ENCODE measurements at places on chromosomes 13 and 19. TPM values are rescaled to one million over a fixed set of nuclear protein-coding genes. Genes with fewer than 3 reads are reported as not detected.
A peak's percentile ranks its signal among the peaks of the same experiment; 100 is the strongest.

RFXANK gene
- 87.1 TPM for total RNA-seq

ZNF723 gene
- total RNA-seq = not detected

ZNF560 gene
- total RNA-seq = 5.8 TPM

HPN gene
- total RNA-seq = 34.6 TPM

MAMSTR gene
- 1.6 TPM for total RNA-seq

RFPL4AL1 gene
- total RNA-seq = not detected

KIRREL2 gene
- 4.7 TPM for total RNA-seq

NXNL1 gene
- not detected for total RNA-seq

GJA3 gene
- total RNA-seq = 0.82 TPM

- H3K4me1 ChIP-seq = no peaks in the 10 kb centered on the region
- no peaks in the 10 kb centered on the region for H3K36me3 ChIP-seq
- DNase-seq = peak; percentile 78
Observed at GRCh38 chr19:46766569-46767317, 20.5 kb upstream of the STRN4 start.

DNA sequence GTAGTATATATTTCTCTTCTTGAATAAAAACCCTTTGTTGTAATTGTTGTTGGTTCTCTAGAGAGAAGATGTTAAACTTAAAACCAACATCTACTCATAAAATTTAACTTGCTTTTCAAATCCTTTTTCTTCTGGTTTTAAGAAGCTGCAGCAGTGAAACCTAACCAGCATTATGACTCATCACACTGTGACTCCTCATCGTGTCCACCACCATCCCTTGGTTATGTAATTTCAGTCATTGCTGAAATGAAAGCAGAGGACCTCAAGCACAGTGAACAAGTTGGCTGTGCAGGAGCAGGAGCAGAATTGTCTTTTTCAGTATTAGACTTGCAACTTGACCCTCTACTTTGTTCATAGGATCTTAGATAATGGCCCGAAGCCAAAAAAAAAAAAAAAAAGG, 64.9 kb upstream of the HTR2A start:
- no peaks in the 10 kb centered on the region for H3K4me1 ChIP-seq
- H3K27ac ChIP-seq = no peak overlapping the region
- H3K4me3 ChIP-seq = no peak overlapping the region
- H3K36me3 ChIP-seq = no peaks in the 10 kb centered on the region
- DNase-seq = no peak

DNA sequence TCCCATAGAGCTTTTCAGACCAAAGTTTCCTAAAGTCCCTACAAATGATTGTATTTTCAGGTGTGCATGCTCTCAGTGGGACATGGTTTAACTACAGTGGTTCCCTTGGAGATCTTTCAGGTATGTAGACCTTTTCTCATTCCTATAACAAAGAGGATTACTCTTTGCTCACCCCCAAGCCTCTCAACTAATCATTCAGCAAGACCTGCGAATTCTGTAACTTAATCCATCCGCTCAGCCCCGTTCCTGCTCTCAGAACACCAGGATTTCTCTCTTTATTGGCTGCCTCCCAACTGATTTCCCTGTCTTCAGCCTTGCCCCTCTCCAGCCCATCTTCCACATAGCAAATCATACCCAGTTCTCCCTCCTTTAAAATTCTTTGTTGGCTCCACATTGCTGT, 253.6 kb downstream of the MTUS2 start:
- H3K4me1 ChIP-seq = peaks cover 36% of the 10 kb centered on the region
- H3K4me3 ChIP-seq = no peak overlapping the region
- H3K36me3 ChIP-seq = no peaks in the 10 kb centered on the region

- no peak overlapping the region for H3K4me3 ChIP-seq
- H3K36me3 ChIP-seq = no peaks in the 10 kb centered on the region
- H3K27me3 ChIP-seq = no peaks in the 10 kb centered on the region
- H3K27ac ChIP-seq = no peak overlapping the region
Observed at GRCh38 chr13:106153876-106154275, 381.6 kb downstream of the EFNB2 start.

DNA sequence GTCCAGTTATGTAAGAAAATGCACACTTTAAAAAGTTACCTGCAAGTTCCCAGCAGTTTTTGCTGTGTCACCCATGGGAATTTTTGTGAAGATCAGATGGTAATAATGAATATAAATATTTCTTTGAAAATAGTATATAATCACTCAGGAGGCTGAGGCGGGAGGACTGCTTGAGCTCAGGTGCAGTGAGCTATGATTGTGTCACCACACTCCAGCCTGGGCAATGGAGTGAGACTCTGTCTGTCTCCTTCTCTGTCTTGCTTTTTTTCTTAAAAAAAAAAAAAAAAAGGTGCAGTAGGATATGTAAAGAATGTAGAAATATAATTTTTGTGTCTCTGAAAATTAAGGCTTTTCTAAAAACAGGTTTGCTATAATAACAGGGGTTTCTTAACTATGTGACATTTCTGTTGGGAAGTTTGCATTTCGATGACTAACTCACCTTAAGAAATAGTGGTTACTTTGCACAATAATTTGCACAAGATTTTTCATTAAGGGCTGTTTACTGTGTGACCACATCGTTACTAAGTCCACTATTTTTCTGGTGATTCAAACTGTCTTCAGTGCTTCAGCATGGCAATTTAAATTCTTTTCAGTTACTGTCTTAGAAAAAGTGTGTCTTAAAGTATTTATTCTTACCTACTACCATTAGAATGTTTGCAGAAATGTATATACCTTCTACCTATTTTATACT, 37.3 kb downstream of the DNAJC3 start:
- H3K27me3 ChIP-seq = no peaks in the 10 kb centered on the region
- H3K4me1 ChIP-seq = no peaks in the 10 kb centered on the region
- H3K27ac ChIP-seq = no peak overlapping the region
- H3K4me3 ChIP-seq = no peak overlapping the region
- peaks cover 27% of the 10 kb centered on the region for H3K36me3 ChIP-seq

GRCh38 chr13:23861310-23861709, 27.9 kb downstream of the MIPEP start:
- DNase-seq = no peak
- H3K27ac ChIP-seq = no peak overlapping the region
- no peaks in the 10 kb centered on the region for H3K27me3 ChIP-seq
- H3K4me3 ChIP-seq = no peak overlapping the region

DNA sequence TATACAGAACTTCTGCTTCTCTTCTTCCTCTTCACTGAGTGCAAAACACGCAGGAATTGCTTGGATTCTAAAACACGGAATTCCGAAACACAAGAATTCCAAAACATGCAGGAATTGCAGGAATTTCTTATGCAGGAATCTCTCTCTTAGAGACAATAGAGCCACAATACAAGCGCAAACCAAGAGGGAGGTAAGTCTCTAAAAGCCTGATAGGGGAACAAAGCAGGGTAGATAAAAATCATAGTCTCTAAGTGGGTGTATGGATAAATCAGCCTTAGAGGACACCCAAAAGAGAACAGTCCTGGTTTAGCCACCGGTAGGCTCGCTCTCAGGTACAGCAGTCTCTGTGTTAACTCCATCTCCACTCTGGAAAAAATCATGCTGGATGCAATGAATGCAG, 112.9 kb downstream of the LHFPL6 start:
- H3K4me3 ChIP-seq = peak overlapping the region; percentile 38
- peak overlapping the region; percentile 94 for H3K27ac ChIP-seq
- H3K4me1 ChIP-seq = peaks cover 80% of the 10 kb centered on the region
- no peak for DNase-seq
- H3K36me3 ChIP-seq = no peaks in the 10 kb centered on the region

GRCh38 chr13:74134777-74135325, 647 bp upstream of the KLF12 start:
- peaks cover 20% of the 10 kb centered on the region for H3K4me1 ChIP-seq
- peak overlapping the region; percentile 65 for H3K4me3 ChIP-seq
- H3K27ac ChIP-seq = no peak overlapping the region
- DNase-seq = peak; percentile 32
- no peaks in the 10 kb centered on the region for H3K36me3 ChIP-seq

GRCh38 chr13:70330697-70331361, 222.6 kb upstream of the KLHL1 start:
- H3K4me1 ChIP-seq = no peaks in the 10 kb centered on the region
- DNase-seq = no peak
- no peaks in the 10 kb centered on the region for H3K27me3 ChIP-seq

- H3K27ac ChIP-seq = peak overlapping the region; percentile 77
- H3K27me3 ChIP-seq = no peaks in the 10 kb centered on the region
- DNase-seq = no peak
- H3K4me3 ChIP-seq = no peak overlapping the region
- peaks cover 42% of the 10 kb centered on the region for H3K4me1 ChIP-seq
- H3K36me3 ChIP-seq = peaks cover 5% of the 10 kb centered on the region
Observed at GRCh38 chr13:99610702-99611289, 109.5 kb downstream of the TM9SF2 start.

- no peak overlapping the region for H3K4me3 ChIP-seq
- no peaks in the 10 kb centered on the region for H3K36me3 ChIP-seq
- no peak overlapping the region for H3K27ac ChIP-seq
Observed at GRCh38 chr13:42893214-42893671, 98.8 kb downstream of the EPSTI1 start.

- H3K4me3 ChIP-seq = no peak overlapping the region
- H3K4me1 ChIP-seq = no peaks in the 10 kb centered on the region
- H3K36me3 ChIP-seq = no peaks in the 10 kb centered on the region
- no peak for DNase-seq
Observed at GRCh38 chr13:89959074-89959473, 1388.4 kb upstream of the MIR17HG start.

- H3K36me3 ChIP-seq = peaks cover 67% of the 10 kb centered on the region
- no peak for DNase-seq
- no peaks in the 10 kb centered on the region for H3K27me3 ChIP-seq
- H3K4me3 ChIP-seq = no peak overlapping the region
- peaks cover 42% of the 10 kb centered on the region for H3K4me1 ChIP-seq
Observed at GRCh38 chr19:11096210-11096841, 7.1 kb downstream of the LDLR start.

- H3K27me3 ChIP-seq = peaks cover 44% of the 10 kb centered on the region
- no peaks in the 10 kb centered on the region for H3K36me3 ChIP-seq
- no peak overlapping the region for H3K4me3 ChIP-seq
- no peak overlapping the region for H3K27ac ChIP-seq
- peaks cover 50% of the 10 kb centered on the region for H3K4me1 ChIP-seq
Observed at GRCh38 chr19:50721441-50722137, 1.6 kb upstream of the CLEC11A start.

- no peak overlapping the region for H3K4me3 ChIP-seq
- no peaks in the 10 kb centered on the region for H3K36me3 ChIP-seq
- H3K27me3 ChIP-seq = peaks cover 5% of the 10 kb centered on the region
- DNase-seq = no peak
Observed at GRCh38 chr19:46456930-46457329, 14.4 kb downstream of the PNMA8A start.

- H3K36me3 ChIP-seq = no peaks in the 10 kb centered on the region
- peaks cover 37% of the 10 kb centered on the region for H3K4me1 ChIP-seq
- peak; percentile 50 for DNase-seq
- no peak overlapping the region for H3K4me3 ChIP-seq
Observed at GRCh38 chr19:40270362-40271089, 14.6 kb downstream of the AKT2 start.

GRCh38 chr19:36152352-36153091, at the start of gene COX7A1:
COX7A1 (minus strand) TSS chr19:36152447; CDS start chr19:36152407, 40 bp downstream.
- no peaks in the 10 kb centered on the region for H3K27me3 ChIP-seq
- no peak within 1 kb of the TSS for H3K4me3 ChIP-seq
- H3K4me1 ChIP-seq = peaks cover 28% of the 10 kb centered on the region

- no peaks in the 10 kb centered on the region for H3K27me3 ChIP-seq
- DNase-seq = no peak
- peaks cover 5% of the 10 kb centered on the region for H3K36me3 ChIP-seq
- no peak overlapping the region for H3K4me3 ChIP-seq
Observed at GRCh38 chr13:24252136-24252535, 57.2 kb upstream of the C1QTNF9 start.

DNA sequence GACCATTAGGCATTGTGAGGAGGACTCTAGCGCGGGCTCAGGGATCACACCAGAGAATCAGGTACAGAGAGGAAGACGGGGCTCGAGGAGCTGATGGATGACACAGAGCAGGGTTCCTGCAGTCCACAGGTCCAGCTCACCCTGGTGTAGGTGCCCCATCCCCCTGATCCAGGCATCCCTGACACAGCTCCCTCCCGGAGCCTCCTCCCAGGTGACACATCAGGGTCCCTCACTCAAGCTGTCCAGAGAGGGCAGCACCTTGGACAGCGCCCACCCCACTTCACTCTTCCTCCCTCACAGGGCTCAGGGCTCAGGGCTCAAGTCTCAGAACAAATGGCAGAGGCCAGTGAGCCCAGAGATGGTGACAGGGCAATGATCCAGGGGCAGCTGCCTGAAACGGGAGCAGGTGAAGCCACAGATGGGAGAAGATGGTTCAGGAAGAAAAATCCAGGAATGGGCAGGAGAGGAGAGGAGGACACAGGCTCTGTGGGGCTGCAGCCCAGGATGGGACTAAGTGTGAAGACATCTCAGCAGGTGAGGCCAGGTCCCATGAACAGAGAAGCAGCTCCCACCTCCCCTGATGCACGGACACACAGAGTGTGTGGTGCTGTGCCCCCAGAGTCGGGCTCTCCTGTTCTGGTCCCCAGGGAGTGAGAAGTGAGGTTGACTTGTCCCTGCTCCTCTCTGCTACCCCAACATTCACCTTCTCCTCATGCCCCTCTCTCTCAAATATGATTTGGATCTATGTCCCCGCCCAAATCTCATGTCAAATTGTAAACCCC, 2.8 kb upstream of the CEACAM5 start:
- no peak overlapping the region for H3K4me3 ChIP-seq
- H3K27me3 ChIP-seq = peaks cover 19% of the 10 kb centered on the region
- H3K27ac ChIP-seq = no peak overlapping the region
- 0 out of 2 replicates have a peak, but pooled peaks cover 2% of the 10 kb centered on the region for H3K4me1 ChIP-seq
- peak; percentile 77 for DNase-seq

- no peaks in the 10 kb centered on the region for H3K27me3 ChIP-seq
- peaks cover 13% of the 10 kb centered on the region for H3K36me3 ChIP-seq
- no peak overlapping the region for H3K4me3 ChIP-seq
- peaks cover 63% of the 10 kb centered on the region for H3K4me1 ChIP-seq
- H3K27ac ChIP-seq = peak overlapping the region; percentile 46
Observed at GRCh38 chr13:28478127-28478526, 16.8 kb downstream of the FLT1 start.

DNA sequence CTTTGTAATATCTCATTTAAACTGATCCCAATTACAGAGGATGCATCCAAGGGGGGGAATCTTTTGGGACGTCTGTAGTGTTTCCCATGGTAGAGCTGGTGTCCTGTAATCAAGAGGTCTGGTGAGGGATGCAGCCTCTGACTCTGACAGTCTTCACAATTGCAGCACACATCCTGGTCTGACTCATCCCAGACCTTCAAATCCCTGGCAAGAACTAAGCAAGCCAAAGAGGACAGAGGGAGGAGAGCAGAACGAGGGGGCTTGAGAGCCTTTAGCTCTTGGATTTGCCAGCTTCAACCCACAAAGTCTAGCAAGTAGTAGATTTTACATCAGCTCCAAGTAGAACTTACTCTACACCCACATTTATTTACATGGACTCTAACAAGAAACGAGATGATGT, 17.3 kb upstream of the FCGBP start:
- H3K27ac ChIP-seq = no peak overlapping the region
- H3K36me3 ChIP-seq = no peaks in the 10 kb centered on the region
- no peaks in the 10 kb centered on the region for H3K27me3 ChIP-seq
- DNase-seq = no peak
